ENCODE measurements at places on chromosomes 3 and 15.

DNA sequence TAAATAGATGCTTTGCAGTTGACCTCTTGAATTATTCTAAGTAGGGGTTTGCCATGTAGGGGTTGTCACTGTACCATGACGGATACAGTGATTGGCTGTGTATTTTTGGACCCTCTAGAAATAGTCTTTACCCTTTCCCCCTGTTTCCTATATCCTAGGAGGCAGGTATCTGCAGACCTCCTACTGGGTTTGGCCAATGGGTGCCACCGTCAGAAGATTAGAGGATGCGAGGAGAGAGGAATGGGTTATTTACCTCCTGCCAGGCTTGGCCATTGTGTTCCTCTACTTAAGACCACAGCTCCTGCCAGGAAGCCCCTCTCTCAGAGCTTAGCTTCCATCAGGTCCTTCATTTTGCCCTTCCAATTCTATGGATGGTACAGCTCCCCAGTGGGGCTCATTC lies 40.2 kb upstream of the CLRN1 start:
- DNase-seq = no peak

DNA sequence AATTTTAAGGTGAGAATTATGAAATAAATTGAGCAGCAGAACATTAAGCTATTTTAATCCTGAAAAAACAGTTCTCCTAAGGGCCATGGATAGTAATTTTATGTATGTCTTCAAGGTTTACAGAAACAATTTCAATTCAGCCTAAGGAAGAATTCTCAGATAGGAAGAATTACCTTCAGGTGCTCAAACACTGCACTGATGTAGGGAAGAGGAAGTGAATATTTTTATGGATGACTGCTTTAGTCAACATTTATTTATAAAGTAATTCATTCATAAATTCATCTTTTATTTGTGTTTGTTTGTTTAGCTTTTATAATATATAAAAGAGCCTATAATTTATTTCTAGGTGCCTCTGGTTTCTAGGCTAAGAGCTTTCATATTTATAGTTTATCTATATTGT lies 620.7 kb downstream of the NAALADL2 start:
- DNase-seq = no peak

- DNase-seq = no peak
Measured at GRCh38 chr3:146226881-146227280, 24.0 kb downstream of the PLSCR4 start.

- DNase-seq = no peak
Measured at GRCh38 chr15:62957130-62957529, 85.4 kb upstream of the TPM1 start.

- DNase-seq = no peak
Measured at GRCh38 chr3:72261566-72262564, 476.9 kb upstream of the PROK2 start.

DNA sequence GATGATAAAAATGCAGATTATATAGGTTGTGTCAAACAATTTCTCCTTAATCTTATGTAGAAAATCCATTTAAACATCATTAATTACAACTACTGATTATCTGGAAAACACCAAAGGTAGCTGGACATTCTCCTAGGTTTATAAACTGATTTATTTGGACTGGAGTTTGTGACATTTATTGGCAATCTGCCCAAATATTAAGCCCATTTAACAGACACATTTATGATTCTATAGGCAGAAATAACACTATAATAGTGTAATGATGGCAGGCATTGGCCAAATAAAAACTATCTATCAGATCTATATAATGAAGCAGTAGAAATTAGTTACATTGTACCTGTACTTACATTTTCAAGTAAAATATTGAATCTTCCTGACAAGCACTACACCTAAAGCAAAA lies 117.8 kb downstream of the TFDP2 start:
- DNase-seq = no peak
